Hematopoietic multipotent progenitor cell treated with erythropoietin and hydrocortisone succinate and interleukin-3 and kit ligand, for 15 days (in vitro differentiated cells): ENCODE measurements at places on chromosomes 3 and 15.

- no peak for DNase-seq
These were observed 273.0 kb upstream of the COL8A1 start for GRCh38 chr3:99365396-99365795.

DNA sequence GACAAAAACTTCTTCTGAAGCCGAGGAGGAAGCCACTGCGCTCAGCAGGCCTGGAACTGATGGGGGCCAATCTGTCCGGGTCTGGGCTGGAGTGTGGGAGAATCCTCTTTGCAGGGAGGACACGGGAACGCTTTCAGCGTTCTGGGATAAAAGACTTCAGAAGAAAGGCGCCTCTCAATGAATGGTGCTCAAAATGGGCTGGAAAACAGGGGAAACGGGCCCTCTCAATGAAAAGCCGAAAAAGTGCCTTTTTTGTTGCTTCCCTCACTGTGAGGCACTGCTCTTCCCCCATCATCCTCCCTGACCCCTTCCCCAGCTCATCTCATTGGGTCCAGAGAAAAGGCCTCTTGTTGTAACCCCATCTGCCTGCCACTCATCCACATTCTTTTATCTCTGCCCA, 119.5 kb upstream of the LRIG1 start:
- no peak for DNase-seq

- DNase-seq = no peak
These were observed 16.4 kb upstream of the ST8SIA2 start for GRCh38 chr15:92377083-92377789.

DNA sequence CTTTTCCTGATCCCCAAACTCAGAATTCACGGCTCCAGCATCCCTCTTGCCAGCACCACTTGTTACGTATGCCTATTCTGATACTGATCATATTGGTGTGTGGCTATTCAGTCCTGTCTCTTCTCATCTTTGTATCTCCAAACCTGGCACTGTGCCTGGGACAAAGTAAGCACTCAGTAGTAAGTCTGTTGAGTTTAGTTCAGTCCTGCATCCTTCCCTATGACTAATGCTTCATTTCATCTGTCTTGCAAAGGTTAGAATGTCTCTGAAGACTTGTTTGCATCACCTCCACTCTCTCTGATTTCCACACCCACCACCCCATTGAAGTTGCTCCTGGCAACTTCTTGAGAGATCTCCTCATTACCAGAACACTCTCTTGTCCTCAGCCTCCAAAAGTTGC, 80.3 kb downstream of the HMG20A start:
- no peak for DNase-seq

DNA sequence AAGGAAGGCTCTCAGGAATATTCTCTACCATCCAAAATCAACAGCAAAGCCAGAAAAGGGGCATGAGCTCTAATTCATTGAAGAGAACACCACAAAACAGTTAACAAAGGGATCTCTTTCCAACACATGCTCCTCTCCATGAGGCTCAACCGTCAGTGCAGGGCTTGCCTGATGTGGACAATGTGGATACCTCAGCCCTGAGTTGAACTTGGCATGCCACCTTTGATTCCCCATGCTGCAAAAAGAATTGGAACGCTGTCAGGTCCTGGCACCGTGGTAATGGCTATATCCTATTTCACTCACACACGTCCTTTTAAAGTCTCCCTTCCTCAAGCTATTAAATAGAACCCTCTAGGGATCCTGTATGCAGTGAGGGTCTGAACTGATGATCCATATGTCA, 30.7 kb upstream of the IP6K2 start:
- DNase-seq = no peak

- no peak for DNase-seq
These were observed 22.4 kb upstream of the CORO2B start for GRCh38 chr15:68556139-68556990.

- no peak for DNase-seq
These were observed 117.3 kb upstream of the PLXND1 start for GRCh38 chr3:129723558-129724324.

GRCh38 chr15:41849861-41850260, 11.2 kb downstream of the PLA2G4B start:
- no peak for DNase-seq
